Fibroblast of skin of left quadriceps (primary cell): ENCODE measurements at places on chromosomes 4 and X.

GRCh38 chr4:32117693-32118092 lies 1397.5 kb downstream of the PCDH7 start:
- no peak for DNase-seq

DNA sequence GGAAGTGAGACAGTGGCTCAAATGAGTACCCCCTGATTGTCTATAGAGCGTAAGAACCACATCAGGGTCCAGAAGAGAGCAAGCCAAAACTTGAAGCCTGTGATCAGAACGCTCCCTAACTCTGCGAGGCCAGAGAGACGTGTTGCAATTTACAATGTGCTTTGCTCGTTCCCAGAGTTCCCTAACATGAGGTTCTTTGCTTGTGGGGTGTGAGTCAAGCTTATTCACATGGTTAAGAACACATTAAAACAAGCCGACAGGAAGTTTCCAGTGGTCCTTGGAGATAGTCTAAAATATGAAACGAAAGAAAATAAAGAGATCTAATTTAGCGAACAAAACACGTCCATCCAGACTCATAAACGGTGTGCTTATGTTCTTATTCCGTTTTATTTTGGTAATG lies 702.3 kb downstream of the TRIML1 start:
- DNase-seq: no peak

DNA sequence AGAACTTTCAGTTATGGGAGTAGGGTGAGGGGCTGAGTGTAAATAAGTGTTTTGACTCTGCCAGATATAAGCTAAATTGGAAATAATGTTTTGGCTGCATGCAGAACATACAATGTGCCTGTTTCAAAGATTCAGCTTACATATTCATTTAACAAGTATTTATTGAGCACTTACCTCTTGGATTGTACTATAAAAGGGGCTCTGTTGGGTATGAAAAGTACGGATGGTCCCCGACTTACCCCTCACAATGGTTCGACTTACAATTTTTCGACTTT lies 799 bp upstream of the AIFM1 start:
- no peak for DNase-seq

DNA sequence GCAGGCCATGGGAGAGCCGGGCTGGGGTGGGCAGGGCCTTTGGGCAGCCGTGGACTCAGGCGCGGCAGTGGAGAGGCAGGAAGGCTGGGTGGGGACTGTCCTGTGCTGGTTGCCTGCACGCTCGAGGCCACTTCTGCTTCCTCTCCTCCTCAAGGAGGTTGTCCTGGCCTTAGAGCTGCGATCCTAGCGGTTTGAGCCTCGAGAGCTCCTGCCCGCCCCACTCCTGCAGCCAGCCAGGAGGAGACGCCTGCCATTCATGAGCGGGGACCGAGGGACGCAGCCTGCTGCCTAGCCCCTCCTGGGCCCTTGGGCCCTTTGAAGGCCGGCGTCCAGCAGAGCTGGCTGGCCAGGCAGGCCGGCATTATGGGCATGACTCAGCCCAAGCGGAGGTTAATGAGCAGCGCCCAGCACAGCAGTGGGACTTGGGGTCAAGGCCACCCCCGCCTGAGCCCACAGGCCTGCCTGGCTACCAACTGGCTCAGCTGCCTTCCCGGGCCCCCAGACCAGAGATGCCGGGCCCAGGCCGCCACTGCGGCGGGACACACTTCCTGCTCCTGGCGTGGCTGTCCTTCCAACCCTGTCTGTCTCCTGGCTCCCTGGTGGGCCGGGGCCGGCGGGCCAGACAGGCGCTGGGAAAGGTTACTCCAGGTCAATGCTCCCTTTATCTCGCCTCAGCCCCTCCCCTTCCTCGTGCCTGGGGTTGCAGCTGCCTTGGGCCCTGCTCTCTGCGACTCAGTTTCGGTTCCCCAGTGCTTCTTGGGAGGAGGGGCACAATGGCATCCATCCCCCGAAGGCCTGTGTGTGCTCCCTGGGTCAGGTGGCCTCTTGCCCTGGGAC lies 1.8 kb downstream of the ABCD1 start:
- no peak for DNase-seq

DNA sequence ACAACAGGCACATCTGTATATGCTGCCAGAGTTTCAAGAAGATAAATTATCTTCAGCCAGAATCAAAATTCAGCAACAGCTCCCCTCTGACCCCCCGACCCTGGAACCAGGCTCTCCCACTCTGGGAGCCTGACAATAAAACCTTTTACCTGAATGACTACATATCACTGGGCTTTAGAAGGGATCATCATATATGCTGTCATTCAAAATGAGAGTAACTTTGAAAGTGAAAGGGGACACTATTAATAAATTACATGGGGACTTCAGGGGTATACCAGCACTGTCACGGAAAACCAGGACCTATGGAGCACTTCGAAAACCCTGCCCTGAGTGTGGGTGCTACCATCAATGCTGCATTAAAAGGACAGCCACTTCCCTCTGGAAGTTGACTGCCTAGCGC lies 26.2 kb downstream of the TSPAN5 start:
- DNase-seq: no peak

DNA sequence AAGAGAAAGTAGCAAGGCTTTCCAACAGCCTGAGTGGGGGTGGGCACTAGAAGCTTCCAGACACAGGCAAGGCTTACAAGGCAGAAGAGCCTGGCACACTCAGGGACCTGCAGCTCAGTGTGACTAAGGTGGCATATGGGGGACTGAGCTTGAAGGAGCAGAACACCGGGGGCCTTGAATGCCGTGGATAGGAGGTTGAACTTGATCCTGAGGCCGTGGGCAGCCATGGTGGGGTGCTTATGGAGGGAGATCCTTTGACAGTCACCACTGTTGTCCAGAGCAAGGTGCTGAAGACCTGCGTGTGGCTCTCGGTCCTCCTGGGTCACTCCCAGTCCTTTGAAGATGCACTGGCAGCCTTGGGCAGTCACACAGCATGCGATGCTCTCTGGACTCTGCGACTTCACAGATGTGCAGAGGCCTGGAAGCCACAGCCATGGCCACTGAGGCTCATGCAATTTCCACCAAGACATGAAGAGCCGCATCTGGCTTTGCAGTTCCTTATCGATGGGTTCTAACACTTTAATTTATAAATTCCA lies 18.3 kb downstream of the C4orf50 start:
- no peak for DNase-seq

DNA sequence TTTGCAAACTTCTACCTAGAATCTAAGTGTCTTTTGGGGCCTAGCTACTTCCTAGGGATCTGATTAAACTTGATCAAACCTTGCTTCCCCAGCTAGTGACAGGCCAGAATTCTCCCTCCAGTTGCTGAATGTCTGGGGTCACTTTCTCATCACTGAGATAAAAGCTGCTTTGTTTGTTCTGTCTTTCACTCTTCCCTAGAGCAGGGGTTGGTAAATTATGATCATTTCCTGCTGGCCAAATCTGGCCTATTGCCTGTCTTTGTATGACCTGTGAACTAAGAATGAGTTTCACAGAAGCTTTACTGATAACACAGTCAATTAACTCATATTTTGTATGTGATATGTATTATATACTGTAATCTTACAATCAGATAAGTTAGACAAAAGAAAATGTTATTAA lies 157.8 kb upstream of the AADAT start:
- no peak for DNase-seq

DNA sequence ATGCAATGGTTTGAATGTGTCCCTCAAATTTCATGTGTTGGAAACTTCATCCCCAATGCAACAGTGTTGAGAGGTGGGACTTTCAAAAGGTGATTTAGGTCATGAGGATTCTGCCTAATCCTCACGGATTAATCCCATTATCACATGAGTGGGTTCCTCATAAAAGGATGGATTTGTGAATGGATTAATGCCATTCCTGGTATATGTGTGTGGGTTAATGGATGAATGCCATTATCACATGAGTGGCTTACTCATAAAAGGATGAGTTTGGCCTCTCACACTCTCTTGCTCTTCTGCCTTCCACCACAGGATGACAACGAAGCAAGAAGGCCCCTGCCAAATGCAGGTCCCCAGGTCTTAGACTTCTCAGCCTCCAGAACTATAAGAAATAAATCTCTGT lies 30.5 kb upstream of the NEUROG2 start:
- DNase-seq: no peak
